ENCODE measurements at places on chromosomes 4 and X.
A peak's percentile ranks its signal among the peaks of the same experiment; 100 is the strongest.

- DNase-seq = no peak
Observed at GRCh38 chr4:172352356-172352755, 539.2 kb downstream of the GALNTL6 start.

GRCh38 chrX:41145920-41146608, 60.8 kb downstream of the USP9X start:
- DNase-seq = peak; percentile 58

DNA sequence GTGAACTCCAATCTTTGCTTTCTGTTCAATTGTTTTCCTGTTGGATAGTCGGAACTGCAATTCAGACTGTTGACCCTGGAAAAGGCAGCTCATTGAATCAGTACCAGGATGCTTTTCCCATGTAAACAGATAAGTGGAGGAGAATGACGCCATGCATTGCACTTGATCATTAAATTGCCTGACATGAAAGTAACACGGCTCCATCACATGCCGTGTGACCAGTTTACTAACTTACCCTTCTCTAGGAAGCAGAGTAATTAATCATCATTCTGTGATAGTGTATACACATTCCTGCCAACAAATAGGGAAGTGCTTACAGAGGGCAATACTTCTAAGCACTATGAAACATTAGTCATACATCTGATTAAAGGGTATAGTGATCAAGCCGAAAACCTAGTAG, 101.4 kb downstream of the PPARGC1A start:
- DNase-seq = peak; percentile 4

DNA sequence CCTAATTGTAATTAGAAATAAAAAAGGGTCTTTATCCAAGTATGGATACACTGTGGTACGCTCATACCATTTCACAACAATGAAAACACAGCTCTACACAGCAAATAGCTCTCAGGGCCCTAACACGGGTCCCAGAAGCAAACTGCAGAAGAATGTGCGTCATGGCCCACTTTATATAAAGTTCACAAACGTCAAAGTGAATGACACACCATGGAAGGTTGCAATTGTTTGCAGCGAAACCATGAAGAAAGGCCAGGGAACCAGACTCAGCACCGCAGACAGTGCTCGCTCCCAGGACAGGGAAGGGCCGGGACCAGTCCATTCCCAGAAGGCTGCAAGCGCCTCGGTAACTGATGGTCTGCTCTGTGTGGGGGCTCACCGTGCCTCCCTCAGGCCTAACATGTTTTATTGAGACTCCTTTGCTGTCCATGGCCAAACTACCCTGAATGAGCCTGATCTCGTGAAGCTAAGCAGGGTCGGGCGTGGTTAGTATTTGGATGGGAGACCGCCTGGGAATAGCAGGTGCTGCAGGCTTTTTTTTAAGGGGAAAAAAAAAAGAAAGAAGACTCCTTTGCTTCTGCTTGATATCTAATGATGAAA, 47.8 kb downstream of the ACOX3 start:
- no peak for DNase-seq

DNA sequence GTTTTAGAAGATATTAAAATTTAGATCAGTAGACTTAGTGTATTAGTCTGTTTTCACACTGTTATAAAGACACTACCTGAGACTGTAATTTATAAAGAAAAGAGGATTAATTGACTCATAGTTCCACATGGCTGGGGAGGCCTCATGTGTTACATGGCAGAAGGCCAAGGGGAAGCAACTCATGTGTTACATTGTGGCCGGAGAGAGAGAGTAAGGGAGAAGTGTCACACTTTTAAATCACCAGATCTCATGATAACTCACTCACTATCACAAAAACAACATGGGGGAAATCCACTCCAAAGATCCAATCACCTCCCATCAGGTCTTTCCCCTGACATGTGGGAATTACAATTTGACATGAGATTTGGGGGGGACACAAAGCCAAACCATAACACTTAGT, 1159.7 kb upstream of the PCDH7 start:
- no peak for DNase-seq

- DNase-seq = no peak
Observed at GRCh38 chr4:182536221-182536811, 293.1 kb downstream of the TENM3 start.

GRCh38 chr4:184849185-184849584, 23.4 kb upstream of the ACSL1 start:
- no peak for DNase-seq

DNA sequence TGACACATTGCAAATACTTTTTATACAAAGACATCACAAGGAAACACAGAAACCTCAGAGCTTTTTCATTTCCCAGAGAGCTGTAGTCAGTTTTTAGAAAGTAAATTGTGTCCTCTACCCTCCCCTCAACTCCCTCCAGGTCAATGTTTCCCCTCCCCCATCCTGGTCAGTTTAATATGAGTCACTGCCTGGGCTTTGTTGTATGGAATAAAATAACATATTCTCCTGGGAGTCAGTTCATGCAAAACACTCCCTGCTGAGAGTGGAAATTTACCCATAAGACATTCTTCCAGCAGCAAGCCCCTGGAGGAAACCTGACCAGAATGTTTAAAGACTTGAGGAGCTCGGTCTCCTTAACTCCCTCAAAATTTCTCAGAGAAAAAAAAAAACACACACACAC, 270.1 kb upstream of the LDB2 start:
- DNase-seq = peak; percentile 48

- DNase-seq = no peak
Observed at GRCh38 chr4:174697202-174697601, 131.8 kb downstream of the GLRA3 start.

DNA sequence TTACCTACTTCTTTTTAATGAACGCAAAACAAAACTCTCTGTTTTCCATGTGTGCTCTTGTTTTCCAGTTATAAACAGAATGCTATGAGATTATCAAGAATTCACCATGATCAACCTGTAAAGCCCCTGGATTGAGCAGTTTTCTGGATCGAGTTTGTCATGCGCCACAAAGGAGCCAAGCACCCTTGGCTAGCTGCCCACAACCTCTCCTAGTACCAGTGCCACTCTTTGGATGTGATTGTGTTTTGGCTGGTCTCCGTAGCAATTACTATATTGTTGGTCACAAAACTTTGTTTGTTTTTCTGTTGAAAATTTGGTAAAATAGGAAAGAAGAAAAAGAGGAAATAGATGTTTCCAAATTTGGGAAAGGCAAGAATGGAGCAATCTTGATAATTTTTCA, 51.1 kb downstream of the UGT2B7 start:
- DNase-seq = no peak

DNA sequence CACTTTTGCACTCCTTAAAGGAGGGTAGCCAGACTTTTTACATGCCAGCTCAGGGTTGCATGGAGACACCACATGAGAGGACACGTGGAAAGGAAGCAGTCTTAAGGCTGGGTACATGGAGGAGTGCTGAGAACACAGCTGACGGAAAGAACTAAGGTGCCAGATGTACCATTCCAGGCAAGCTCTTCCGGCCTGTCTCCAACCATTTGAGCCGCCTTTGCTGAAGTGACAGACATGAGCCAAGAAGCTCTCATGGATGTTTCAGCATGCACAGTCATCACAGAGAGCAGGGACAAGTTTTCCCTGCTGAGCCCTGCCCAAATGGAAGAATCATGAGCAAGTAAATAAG, 83.4 kb upstream of the BMP2K start:
- DNase-seq = no peak

DNA sequence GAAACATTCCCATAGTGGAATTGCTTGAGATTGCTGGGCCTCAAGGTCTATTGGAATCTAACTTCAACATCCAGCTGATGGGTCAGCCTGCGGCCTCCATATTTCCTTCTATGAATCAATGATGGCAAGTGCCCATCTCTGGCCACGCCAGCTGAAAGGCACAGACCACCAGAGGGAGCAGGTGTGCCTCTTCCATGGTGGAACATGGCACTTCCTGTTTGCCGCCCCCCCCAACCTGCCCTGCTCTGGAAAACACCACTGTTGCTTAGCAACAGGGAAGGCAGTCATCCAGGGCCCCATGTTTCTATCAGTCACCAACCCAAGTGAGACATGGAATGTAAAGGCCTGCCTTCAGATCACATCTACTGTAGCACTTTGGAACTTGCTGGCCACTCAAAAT, 11.6 kb downstream of the PAGE4 start:
- DNase-seq = peak; percentile 81

DNA sequence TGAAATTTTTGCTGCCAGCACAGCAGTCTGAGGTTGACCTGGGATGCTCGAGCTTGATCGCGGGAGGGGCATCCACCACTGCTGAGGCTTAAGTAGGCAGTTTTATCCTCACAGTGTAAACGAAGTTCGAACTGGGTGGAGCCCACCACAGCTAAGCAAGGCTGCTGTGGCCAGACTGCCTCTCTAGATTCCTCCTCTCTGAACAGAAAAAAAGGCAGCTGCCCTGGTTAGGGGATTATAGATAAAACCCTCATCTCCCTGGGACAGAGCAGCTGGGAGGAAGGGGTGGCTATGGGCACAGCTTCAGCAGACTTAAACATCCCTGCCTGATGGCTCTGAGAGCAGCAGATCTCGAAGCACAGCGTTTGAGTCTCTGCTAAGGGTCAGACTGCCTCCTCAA, 314.6 kb downstream of the STPG2 start:
- DNase-seq = no peak

DNA sequence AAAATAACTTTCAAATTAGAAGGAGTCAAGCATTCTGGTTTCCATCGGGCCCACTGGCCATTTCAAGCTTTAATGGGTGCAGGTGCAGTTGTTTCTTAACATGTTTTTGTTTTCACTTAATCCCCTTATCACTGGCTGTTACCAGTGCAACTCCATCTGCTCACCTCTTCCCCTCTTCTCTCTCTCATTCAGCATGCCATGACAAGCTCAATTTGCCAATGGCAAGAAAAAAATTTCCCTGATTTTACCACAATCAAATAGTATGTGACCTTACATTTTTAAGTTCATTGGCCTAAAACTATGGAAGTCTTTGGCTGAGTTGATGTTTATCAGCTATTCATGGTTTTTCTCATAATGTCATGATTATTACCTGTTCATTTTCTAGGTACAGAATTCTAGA, 299.1 kb upstream of the BMP3 start:
- DNase-seq = no peak

DNA sequence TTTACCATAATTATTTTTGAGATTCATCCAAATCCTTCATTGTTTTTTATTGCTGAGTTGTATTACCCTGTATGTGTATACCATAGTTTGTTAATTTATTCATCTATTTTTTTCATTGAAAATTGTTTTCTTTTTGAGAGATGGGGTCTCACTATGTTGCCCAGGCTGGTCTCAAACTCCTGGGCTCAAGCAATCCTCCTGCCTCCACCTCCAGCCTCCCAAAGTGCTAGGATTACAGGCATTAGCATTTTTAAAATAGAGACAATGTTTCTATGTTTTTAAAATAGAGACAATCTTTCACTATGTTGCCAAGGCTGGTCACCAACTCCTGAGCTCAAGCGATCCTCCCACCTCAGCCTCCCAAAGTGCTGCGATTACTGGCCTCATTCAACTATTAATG, 1.6 kb upstream of the MAGIX start:
- no peak for DNase-seq

DNA sequence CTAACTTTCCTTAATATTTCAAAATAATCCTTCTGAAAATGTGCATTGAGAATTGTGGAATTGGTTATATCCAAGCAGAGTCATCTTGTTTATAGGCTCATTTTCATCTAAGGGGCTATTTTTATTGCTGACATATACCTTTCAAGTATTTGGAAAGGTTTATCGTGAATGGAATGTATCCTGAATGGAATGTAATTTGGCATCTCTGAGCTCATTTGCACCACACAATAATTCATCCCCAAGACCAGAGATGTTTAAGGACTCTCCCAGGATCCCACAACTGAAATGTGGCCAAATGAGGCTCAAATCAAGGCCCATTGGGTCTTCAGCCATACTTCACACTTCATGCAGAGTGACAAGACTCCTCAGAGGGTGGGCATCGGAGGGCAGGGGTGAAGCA, 7.5 kb upstream of the SETD7 start:
- no peak for DNase-seq

DNA sequence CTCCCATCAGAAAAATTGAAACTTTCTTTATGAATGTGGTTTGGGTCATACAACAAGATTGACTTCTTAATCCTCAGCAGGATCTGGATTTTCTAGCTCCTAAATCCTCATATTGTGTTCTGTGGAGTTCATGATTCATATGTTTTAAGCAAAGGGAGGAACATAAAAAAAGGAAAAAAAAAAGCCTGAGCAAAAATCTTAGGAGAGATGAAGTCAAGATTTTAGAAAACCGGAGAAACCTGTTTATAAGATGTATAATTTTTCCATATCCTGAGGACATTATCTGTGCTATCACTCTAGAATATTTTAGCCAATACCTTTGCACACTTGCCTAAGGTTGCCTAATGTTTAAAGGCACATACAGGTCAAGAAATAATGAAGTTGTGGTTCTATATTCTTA, 7.0 kb upstream of the EREG start:
- DNase-seq = no peak
